ENCODE measurements at places on chromosomes 13 and 19.

GRCh38 chr19:30283556-30283955 is 88.6 kb upstream of the ZNF536 start:
- no peak for DNase-seq

- no peak for DNase-seq
Measured at GRCh38 chr19:14409146-14410023, 9.8 kb downstream of the DDX39A start.

DNA sequence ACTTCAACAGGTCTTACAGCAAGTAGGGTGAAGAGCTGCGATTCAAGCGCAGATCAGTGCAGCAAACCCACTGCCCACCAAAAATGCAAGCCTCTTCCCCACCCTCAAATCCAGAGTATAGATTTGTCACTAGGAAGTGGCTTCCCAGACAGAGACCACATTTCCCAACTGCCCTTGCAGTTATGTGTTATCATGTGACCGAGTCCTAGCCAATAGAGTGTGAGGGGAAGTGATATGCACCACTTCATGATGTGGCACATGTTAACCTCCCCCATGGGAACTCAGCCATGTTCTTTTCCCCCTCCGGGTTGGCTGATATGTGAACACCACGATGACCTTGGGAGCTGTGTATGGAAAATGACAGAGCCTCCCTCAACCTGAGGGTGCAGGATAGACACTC is 50.8 kb downstream of the MBD3L2B start:
- no peak for DNase-seq

DNA sequence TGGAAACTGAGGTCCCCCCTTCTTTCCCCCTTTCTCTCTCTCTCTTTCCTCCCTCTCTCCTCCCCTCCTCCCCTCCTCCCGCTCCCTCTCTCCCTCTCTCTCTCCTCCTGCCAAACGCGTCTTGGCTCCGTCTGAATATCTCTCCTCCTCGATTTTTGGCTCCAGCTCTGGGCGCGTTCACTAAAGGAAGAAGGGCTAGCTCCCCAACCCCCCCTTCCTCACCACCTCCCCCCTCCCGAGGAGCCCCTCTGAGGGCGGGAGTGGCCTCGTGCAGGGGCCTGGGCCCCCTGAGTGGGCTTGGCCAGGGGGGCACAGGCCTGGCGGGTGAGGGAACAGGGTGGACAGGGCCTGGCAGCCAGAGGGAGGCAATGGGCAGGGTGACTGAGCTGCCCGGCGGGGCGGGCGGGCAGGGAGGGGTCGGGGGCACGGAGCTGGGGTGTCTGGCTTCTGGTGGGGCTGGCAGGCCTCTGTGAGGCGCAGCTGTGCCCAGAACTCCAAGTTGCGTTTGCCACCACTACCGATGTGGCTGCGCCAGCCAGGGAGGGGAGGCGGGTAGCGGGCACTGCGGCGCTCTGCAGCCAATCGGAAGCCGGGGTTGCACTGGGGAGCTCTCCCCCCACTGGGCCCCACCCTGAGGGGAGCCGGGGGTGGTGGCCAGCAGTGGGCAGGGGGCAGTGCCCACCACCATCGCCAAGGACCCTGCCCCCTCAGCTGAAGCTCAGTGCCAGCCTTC is 7.1 kb downstream of the NFIX start:
- no peak for DNase-seq

- no peak for DNase-seq
Measured at GRCh38 chr13:99686157-99686572, 184.9 kb downstream of the TM9SF2 start.

DNA sequence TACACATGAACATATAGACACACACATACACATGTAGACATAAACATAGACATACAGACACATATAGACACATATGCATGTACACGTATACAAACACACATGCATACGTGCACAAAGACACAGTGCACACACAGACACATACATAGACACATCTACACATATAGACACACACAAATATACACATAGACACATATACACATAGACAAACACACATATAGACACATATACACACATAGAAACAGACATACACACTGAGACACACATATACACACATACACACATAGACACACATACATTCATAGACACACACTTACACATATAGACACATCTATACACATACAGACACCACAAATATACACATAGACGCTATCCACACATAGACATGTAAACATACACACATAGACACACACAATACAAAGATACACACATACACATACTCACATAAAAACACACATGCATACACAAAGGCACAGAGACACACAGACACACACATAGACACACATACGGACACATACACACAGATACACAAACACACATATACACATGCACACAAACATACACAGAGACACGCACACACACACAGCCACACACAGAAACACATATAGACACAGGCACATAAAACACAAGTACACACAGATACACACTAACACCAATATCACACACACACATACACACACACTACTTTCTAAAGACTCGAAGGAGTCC is 254.0 kb downstream of the TSHZ3 start:
- DNase-seq, result no peak

DNA sequence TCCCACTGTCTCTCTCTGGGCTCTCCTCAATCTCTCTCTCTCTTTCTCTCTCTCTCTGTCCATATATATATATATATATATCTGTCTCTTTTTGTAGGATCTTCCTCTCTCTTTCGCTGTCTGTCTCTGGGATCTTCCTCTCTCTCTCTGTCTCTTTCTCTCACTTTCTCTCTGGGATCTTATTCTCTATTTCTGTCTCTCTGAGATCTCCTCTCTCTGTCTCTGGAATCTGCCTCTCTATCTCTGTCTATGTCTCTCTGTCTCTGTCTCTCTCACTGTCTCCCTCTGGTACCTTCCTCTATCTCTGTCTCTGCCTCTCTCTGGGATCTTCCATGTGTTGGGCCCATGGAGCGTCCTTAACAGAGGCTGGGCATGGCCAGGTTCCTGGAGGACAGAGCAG is 3.4 kb downstream of the ATP1A3 start:
- DNase-seq, result no peak

DNA sequence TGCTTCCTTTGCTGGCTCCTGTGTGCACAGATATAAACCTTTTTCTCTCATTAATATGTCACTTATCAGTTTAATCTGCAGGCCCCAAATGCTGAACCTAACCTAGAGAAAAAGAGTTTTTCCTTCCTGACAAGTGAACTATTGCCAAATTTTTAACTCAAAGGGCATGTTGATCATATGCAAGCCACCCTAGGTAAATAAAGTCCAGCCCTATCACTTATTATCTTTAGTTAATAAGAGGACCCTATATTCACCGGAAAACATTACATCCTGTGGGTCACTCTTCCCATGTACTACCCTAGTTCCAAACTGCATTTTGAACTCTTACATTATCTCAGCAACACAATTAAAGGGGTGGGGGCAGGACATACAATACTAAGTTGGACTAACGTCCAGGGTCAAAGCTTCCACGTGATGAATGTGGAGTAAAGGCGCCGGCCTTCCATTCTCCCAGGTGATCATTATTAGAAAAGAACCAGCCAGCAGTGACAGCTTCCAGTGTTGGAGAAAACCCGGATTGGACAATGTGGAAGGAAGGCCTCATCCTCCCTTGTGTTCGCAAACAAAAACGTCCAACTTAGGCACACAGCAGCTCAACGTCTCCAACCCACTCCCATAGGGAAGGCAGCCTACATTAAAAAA is 86.6 kb downstream of the STK24 start:
- DNase-seq, result no peak

DNA sequence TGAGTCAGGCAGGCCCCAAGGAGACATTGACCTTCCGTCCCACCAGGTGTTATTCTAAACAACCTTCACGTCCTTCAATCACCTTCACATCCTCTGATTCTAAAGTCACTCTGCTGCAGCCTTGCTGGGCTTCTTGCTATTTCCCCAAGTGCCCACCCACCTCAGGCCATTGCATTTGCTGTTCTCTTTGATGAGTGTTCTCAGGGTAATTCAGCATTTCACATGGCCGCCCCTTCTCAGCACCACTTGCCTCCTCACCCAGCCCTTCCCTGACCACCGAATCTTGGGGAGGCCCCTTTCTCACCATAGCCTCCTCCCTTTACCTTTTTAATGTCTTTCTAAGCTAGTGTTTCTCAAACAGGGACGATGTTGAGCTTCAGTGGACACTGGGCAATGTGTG is 4.6 kb downstream of the ZNF805 start:
- DNase-seq, result no peak

- DNase-seq, result no peak
Measured at GRCh38 chr19:48603449-48603848, 3.1 kb upstream of the SPACA4 start.

GRCh38 chr19:45385392-45386221 is 15.2 kb upstream of the ERCC2 start:
- DNase-seq, result no peak

DNA sequence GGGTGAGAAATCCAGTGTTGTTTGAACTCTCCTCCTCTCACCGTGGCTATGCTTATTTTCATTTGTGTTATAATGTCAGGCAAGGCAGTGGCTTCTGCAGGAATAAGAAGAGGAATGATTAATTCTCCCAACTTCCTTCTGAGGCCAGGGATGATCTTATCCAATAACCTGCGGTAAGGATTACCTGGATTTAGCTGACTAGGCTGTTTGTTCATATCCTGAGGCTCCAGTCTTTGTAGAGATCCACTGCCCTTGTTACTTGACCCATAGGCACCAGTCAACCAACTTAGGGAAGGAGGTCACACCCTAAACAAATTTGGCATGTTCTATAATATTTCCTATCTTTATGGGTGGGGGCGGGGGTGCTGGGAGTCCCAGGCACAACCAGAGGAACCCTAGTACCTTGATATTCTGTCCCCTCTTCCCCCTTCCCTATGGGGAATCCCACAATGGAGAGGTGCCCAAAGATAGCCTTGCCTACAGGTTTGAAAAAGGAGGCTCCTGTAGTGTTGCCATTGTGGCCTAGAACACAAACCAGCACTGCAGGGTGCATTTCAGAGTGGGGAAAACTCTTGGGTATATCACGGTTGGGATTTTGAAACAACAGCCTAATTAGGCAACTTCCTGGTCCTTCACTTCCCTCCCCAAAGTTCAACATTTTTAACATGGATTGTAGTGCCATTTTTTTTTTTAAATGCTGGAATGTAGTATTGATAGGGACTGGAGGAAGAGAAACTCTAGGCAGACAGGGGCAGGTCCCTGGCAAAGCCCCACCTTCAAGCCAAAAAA is 977.5 kb upstream of the SPRY2 start:
- no peak for DNase-seq
